ENCODE measurements at places on chromosomes 13 and 19.

- DNase-seq: no peak
Measured at GRCh38 chr19:34471906-34472700, 9.5 kb upstream of the WTIP start.

- DNase-seq: no peak
Measured at GRCh38 chr19:45311621-45312020, 11.1 kb downstream of the CKM start.

GRCh38 chr13:40517486-40518480, 148.7 kb downstream of the FOXO1 start:
- no peak for DNase-seq

- DNase-seq: no peak
Measured at GRCh38 chr13:78476910-78477309, 126.4 kb downstream of the POU4F1 start.

DNA sequence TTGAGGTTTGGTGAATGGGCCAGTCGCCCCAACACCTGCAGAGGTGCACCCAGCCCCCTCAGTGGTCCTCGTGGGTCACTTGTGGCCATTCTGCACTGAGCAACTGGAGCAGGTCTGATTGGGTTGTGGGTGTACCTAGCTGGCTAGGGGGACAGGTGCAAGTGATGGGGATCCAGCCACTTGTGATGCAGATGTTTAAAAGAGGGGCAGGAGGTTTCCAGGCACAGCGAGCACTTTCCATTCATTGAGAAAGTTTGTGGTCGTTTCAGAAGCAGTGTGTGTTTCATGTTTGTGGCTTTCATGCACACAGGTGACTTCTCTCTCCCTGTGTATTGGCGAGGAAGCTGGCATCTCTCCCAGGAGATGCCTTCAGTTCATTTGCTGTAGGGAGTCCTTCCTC, 34.7 kb downstream of the TSSK6 start:
- peak; percentile 32 for DNase-seq

DNA sequence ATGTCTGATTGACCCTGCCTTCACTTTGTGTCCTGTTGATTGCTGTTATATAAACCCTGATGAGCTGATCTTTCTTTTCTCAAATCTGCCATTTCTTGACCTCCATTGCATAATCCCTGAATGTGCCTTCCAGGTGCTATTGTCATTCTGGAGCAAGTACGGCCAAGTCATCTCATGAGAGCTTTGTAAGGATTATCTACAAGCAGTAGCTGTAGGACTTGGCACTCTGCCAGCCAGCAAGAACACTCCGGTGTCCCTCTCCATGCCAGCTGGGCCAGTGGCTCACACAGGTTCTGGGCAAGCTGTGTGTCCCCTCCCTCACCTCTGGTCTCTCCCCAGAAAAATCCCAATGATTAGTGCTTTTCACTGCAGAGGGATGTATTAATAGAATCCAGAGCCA, 348.1 kb downstream of the FOXO1 start:
- no peak for DNase-seq

- DNase-seq: no peak
Measured at GRCh38 chr13:110881839-110882627, 32.8 kb downstream of the ANKRD10 start.

GRCh38 chr19:50325310-50326100, 3.7 kb downstream of the KCNC3 start:
- DNase-seq: peak; percentile 5

GRCh38 chr13:25752957-25753551, 298.8 kb downstream of the SHISA2 start:
- DNase-seq: peak; percentile 95

- no peak for DNase-seq
Measured at GRCh38 chr13:98272549-98272948, 95.5 kb upstream of the RNF113B start.

- no peak for DNase-seq
Measured at GRCh38 chr13:30133996-30134395, 173.4 kb downstream of the KATNAL1 start.

GRCh38 chr13:111410232-111411021, 90.0 kb downstream of the TEX29 start:
- no peak for DNase-seq

DNA sequence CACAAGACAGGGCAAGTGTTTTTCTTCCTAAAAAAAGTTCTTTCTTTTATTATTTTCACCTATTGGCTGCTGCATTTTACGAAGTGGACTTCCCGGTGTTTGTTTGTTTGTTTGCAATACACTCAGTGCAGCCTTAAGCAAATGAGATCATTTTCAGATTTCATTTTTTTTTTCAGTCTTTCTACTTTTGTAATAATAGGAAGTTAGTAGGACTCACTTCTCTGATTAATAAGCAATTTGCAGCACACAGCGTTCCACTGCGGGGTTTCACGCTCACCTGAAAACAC, 128.3 kb downstream of the STK24 start:
- DNase-seq: no peak

DNA sequence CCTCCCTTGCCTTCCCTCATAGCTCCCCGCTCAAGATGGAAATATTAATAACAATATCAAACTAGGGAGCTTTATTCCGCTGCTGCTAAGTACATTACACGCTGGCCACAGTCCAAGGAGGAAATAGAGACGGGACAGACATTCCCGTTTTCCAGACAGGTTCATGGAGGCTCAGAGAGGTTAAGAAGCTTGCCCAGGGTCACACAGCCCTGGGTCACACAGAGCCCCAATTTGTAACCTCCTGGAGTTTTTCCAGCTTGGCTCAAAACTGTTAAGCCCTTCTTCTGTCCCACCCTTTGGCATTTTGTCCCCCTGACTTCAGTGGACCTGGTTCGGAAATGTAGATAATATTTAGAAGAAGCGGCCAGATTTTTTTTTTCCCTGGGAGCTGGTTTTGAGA, 2.0 kb downstream of the BICRA start:
- no peak for DNase-seq

- DNase-seq: no peak
Measured at GRCh38 chr13:35727881-35728280, 251.4 kb upstream of the MAB21L1 start.

- DNase-seq: no peak
Measured at GRCh38 chr13:113413898-113414282, 39.4 kb downstream of the ADPRHL1 start.

GRCh38 chr13:94968757-94969086, 256.4 kb upstream of the SOX21 start:
- no peak for DNase-seq

DNA sequence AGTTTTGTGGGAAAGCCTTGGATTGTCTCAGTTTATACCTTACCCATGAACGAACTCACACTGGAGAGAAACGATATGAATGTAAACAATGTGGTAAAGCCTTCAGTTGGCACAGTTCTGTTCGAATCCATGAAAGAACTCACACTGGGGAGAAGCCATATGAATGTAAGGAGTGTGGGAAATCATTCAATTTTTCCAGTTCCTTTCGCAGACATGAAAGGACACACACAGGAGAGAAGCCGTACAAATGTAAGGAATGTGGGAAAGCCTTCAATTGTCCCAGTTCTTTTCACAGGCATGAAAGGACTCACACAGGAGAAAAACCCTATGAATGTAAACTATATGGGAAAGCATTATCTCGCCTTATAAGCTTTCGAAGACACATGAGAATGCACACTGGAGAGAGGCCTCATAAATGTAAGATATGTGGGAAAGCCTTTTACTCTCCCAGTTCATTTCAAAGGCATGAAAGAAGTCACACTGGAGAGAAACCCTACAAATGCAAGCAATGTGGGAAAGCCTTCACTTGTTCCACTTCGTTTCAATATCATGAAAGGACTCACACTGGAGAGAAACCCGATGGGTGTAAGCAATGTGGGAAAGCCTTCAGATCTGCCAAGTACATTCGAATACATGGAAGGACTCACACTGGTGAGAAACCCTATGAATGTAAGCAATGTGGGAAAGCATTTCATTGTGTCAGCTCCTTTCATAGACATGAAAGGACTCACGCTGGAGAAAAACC, 7.5 kb upstream of the ZNF440 start:
- peak; percentile 9 for DNase-seq

DNA sequence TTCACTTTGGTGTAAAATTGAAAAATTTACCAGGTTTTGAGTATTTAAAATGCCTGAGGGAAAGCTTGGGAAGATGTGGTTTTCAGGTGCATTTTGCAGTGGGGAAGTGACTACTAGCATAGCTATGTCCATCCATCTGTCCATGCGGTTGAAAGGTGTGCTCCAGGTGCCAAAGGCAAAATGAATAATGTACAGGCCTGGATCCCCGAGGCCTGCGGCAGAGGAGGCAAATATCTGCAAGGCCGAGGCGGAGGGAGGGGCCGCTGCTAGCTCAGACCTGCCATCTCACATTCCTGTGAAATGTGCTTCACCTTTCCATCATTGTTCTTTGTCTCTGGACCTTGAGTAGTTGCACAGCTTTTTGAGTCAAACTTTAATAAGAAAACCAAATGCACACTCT, 65.5 kb downstream of the ERCC5 start:
- no peak for DNase-seq

GRCh38 chr13:49165798-49166752, 54.1 kb upstream of the MLNR start:
- no peak for DNase-seq

GRCh38 chr13:79614250-79614918, 133.4 kb downstream of the NDFIP2 start:
- no peak for DNase-seq

DNA sequence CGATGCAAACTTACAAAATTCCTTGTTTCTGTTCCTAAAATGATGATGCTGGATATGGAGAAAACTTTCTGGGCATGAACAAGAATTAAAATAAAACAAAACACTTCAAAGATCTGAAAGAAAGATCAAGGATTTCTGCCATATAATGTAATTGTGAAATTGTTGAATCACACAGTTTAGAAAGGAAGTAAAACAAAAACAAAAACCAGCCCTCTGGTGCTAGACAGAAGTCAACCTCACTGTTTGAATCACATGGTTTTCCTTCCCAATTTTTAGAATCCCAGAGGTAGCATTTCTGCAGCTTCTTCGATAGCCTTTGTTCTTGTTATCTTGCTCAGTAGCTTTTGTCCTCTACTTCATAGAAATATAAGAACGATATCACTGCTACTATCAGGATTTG, 118.2 kb upstream of the ARGLU1 start:
- no peak for DNase-seq

DNA sequence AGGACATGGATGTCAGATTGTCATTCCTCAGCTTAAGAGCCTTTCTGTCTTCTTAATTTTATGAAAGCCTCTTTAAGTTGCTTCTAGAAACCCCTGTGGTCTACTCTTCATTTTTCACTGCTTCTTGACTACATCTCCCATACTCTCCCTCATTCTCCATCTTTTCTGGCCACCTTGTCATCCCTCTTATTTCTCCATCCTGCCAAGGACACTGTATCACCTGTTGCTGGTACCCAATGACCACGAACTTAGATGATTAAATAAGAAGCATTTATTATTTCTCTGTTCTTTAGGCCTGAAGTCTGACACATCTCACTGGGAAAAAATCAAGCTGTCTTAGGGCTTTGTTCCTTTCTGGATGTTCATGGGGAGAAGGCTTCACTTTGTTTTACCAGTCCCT, 9.2 kb downstream of the ZNF223 start:
- no peak for DNase-seq

DNA sequence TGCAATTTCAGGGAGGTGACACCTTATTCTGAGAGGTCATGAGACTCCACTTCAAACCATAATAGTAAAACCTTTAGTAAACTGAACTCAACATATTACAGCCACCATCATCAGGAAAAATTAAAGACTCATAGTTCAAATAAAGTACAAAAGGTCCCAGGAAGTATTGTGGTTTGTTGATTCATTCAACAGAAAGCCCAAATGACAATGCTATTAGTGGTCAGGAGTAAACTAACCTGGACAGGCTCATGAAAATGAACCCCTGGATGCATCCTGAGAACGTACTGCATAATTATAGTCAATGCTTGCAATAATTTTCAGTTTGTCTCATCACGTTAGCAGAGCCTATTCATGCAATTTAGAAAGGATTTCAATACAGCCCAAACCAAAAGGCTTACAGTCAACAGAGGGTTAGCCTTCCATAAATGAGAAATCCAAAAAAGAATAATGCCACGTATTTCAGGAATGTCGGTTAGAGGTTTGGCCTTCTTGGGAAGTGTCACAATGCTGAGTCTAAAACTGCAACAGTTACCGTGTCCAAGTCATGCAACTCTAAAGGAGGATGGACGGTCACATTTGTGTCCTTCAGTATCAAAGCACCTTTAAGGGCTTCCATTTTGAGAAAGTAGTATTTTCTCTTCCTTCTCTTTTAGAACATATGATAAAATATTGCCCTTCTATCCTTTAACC, 280.8 kb downstream of the ABCC4 start:
- peak; percentile 50 for DNase-seq

DNA sequence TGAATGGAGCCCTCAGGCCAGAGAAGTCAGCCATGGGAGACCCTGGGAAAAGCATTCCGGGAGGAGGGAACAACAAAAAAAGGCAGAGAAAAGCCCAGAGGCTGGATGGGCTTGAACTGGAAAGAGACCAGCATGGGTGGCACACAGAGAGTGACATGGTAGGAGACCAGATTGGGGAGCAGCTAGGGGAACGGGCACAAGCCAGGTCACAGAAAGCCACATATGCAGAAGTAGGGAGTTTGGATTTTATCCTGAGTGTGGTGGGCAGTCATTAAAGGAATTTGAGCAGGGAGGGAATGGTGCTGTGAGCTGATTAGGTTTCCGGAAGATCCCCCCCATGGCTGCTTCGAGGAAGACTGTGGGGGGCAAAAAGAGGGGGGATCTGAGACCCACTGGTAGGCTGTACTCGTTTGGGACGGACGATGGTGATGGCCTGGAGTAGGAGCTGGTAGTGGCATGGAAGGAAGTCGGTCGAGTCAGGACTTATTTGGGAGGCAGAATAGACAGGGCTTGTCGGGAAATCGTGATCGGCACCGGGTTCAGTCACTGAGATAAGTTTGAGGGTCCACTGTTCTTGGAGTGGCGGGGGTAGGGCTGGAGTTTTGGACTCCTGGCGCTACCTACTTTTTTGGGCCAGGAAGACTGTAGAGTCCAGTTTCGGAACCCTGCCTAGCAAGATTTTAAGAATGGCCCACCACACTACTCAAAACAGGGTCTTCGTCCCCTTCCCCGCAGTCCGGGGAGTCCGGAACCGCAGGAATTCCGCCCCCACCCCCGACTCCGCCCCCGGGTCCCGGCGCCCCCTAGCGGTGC, 949 bp downstream of the SERTAD1 start:
- DNase-seq: peak; percentile 24

GRCh38 chr19:19460761-19461265, 54.5 kb downstream of the TSSK6 start:
- DNase-seq: no peak

DNA sequence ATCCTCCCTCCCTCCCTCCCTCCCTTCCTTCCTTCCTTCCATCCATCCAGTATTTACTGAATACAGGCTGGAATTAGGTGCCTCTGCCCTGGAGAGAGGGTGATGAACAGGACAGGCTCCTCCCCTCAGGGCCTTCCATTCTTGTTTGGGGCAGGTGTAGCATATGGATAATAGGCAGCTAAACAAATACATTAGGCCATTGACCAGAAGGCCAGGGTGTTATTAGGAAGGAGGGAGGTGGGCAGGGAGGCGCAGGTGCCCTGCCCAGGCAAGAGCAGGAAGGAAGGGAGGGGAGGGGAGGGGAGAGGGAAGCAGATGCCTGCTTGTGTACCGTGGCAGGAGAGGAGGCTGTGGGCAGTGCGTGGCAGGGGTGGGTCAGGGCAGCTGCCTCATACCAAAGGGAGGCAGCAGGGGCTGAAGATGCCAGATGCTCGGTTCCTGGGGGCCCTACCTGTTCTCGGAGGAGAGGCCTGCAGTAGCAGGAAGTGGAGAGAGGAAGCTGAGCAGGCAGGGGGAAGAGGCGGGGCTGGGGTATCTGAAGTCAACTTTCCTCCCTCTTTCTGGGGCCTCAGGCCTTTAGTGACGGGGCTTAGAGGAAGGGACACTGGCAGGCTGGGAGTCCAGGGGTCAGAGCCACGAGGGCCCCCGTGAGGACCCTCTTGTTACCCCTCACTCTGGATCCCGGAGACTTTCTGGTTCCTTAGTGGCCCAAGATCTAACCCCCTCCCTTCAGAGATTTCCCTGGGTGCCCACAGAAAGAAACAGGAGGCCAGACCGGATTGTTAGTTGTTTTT, at the start of gene RINL:
Gene RINL, minus strand, starts transcription at position 495 of the 794 bp plus-strand sequence. CDS start 1,533 bp downstream, outside the sequence.
- DNase-seq: no peak
